ENCODE measurements at places on chromosomes 11 and 22.

DNA sequence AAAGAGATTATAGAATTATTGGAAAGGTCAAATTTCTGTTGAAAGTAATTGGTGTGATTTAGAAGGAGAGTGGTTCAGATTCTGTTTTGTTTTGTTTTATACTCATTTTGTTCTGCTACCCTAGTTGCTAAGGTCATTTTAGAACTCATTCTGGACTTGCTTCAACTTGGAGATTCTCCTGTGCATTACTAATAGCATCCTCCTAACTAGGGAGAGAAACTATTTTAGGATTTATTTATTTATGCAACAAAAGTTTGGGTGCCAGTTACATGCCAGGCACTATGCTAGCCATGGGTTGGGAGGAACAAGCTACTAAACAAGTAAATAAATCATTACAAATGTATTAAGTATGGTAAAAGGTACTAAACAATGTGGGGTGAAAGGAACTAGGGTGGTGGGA lies 84.0 kb downstream of the YAP1 start:
- DNase-seq, result no peak

GRCh38 chr11:44651535-44652155 lies 75.1 kb upstream of the TSPAN18 start:
- DNase-seq, result no peak

DNA sequence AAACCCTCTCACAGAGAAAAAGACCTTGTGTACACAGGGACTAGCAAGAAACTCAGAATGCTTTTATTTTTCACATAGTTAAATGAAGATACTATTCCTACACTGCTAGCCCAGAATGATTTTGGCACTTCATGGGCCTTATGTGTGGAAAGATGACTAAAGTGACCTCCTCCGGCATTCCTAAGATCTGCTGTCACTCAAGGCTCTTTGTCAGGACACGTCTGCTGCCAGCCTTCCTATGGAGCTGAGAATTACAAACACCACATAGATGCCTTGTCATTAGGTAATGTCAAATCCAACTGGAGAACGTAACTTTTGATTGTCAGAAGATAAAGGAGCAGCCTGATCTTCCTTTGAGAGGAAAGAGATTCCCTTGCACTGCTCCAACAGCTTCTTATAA lies 249.1 kb downstream of the FAT3 start:
- DNase-seq, result no peak

- no peak for DNase-seq
Measured at GRCh38 chr11:133816146-133816870, 29.0 kb downstream of the SPATA19 start.

DNA sequence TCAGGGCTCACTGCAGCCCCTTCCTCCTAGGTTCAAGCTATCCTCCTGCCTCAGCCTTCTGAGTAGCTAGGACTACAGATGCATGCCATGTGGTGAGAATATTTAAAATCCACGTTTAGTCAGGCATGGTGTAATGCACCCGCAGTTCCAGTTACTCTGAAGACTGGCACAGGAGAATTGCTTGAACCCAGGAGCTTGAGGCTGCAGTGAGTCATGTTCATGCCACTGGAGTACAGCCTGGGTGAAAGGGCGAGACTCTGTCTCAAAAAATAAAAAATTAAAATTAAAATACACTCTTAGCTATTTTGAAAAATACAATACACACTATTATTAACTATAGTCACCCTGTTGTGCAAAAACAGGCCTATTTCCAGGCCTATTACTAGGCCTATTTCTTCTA lies 38.4 kb downstream of the NOX4 start:
- no peak for DNase-seq

DNA sequence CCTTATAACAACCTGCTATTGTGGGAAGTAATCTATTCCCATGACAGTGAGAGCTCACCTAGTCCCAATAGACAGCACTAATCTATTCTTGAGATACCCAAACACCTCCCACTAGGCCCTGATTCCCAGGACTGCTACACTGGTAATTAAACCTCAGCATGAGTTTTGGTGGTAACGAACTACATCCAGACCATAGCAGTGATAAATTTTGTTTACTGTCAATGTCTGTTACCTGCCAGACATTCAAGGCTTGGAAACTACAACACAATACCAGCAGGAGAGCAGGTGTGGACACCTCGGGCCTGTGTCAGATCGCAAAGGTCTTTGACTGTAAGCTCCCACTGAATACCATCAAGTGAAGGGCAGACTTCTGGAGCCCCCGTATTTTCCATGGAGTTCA lies 187.1 kb downstream of the ARHGAP42 start:
- no peak for DNase-seq

DNA sequence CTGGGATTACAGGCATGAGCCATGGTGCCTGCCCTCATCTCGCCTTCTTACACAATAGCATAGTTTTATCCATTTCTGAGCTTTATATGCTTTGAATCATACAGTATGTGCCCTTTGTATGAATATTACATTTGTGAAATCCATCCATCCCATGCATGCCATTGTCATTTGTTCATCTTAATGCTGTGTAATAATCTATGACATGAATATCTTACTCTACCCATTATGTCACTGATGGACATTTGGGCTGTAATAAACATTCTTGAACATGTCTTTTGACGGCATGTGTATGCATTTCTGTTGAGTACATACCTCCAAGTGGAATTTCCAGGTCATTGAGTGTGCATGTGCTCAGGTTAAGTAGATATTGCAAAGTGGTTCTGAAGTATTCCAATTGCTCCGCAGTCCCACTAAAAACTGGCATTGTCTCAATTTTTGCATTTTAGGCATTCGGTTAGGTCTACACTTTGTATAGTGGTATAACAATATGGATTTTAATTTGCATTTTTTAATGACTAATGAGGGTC lies 339.3 kb upstream of the SYN3 start:
- no peak for DNase-seq

GRCh38 chr22:43168471-43169309 lies 17.3 kb downstream of the TSPO start:
- no peak for DNase-seq

DNA sequence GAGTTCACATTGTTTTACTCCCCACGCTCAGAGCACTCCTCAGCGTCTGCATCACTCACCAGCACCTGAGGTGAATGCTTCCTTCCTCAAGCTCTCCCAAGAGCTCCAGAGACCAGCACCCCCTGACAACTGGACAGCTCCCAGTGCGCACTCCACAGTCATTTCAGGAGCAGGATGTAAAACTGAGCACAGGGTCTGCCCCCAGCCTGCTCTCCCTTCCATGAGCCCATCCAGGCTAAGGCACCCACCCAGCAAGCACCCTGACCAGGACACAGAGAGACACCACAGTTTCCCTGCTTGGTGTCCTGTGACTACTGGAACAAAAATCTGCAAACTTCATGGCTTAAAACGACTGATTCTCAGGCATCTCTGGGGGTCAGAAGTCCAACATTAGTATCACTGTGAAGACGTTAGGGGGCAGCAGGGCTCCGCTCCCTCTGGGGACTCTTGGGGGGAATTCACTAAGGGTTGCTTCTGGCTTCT lies 3.3 kb downstream of the SCGB1D2 start:
- DNase-seq, result no peak

Data from activated CD8-positive, alpha-beta memory T cell treated with anti-CD3 and anti-CD28 coated beads for 1 hour (primary cell).